GM06990 (cell line): ENCODE measurements at places on chromosomes 11 and 22.

GRCh38 chr11:93481279-93481678 lies 61.9 kb downstream of the SMCO4 start:
- DNase-seq: no peak

- no peak for DNase-seq
These were observed 9.0 kb upstream of the ATG16L2 start for GRCh38 chr11:72805216-72805615.

GRCh38 chr22:43999378-43999777 lies 24.7 kb upstream of the PARVB start:
- no peak for DNase-seq

DNA sequence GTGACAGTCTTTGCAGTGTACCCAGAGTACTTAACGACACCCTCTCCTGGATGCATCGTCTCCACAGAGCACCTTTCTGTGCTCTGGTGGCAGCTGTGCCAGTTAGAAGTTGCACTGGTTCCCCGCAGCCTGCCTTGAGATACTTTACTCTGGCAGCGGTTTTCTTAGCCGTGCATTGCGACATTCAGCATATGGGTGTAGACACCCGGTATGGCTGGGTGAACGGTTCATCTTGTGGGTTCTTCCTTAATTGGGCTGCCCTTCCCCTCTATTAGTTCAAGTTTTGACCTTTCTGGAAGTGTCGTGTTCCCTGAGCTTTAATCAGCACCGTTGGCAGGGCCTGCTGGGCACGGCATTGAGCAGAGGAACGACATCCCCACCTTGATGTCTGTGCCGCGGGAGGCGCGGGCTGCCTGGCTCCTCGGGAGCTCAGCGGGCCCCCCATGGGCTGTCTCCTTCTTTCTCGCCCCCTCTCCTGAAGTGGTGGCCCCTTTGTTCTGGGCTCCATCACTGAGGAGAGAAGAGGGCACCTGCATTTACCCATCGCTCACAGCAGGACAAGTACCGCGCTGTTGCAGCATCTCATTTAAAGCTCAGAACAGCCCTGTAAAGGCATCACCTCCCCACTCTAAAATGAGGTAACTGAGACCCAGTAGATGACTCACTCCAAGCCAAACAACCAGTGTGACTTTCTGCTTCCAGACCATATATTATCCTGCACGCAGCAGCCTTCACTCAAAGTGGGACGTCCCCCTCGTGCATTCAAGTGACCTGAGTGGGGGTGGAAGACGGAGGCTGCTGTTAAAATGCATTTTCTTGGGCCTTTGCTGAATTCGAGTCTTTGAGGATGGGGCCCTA lies 13.3 kb downstream of the FAM83F start:
- no peak for DNase-seq

DNA sequence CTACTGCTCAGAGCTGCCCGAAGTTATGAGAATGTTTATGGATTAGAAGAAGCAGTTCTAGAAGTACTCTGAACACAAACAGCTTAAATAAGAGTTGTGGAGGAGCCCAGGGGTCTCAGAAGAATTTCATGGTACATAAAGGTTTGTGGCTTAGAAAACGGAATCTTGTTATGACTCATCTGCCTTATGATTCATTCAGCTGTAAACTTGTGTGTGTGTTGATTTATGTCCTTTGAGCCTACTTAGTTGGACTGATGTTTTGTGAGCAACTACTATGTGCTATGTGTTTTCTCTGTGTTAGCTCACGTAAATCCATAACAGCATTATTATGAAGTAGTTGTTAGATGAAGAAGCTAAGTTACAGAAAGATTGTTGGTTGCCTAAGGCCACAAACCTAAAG lies 203.7 kb downstream of the PGR start:
- DNase-seq: peak; percentile 35

DNA sequence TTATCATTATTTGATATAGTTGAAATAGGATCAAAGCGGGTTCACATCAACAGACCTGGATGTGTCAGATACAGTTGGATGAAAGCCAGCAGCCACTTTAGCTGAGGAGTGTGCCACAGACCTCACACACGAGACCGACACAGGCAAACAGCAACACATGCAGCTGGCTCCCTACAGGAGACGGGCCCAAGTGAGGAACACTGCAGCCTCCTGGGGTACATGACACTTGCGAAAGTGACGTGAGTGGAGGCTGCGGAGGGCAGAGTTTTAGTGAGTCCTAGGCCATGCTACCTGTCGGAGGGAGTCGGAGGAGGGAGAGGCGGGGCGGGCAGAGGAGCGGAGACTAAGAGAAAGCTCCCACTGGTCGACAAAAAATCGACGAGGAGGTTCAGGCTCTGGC lies 100.9 kb upstream of the BID start:
- no peak for DNase-seq

- peak; percentile 26 for DNase-seq
These were observed 9.9 kb downstream of the MAPK1 start for GRCh38 chr22:21857481-21857914.

- DNase-seq: no peak
These were observed 113.7 kb upstream of the BLID start for GRCh38 chr11:122229481-122230384.

DNA sequence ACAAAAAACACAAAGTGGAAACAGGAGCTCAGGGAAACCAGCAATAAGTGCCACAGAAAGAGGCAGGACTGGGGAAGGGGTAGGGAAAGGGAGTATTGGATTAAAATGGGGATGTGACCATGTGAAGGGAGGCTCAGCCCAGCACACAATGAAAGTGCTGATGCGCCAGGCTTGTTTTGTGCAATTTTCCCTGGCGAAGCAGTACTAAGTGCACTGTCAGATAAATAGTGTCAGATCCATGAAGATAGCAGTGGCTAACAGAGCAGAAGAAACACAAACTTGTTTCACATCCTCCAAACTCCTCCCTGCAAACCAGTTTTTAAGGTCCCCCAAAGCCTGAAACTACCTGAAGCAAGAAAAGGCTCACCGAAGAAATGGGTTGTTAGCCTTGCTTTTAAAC lies 50.7 kb upstream of the RAPSN start:
- no peak for DNase-seq

DNA sequence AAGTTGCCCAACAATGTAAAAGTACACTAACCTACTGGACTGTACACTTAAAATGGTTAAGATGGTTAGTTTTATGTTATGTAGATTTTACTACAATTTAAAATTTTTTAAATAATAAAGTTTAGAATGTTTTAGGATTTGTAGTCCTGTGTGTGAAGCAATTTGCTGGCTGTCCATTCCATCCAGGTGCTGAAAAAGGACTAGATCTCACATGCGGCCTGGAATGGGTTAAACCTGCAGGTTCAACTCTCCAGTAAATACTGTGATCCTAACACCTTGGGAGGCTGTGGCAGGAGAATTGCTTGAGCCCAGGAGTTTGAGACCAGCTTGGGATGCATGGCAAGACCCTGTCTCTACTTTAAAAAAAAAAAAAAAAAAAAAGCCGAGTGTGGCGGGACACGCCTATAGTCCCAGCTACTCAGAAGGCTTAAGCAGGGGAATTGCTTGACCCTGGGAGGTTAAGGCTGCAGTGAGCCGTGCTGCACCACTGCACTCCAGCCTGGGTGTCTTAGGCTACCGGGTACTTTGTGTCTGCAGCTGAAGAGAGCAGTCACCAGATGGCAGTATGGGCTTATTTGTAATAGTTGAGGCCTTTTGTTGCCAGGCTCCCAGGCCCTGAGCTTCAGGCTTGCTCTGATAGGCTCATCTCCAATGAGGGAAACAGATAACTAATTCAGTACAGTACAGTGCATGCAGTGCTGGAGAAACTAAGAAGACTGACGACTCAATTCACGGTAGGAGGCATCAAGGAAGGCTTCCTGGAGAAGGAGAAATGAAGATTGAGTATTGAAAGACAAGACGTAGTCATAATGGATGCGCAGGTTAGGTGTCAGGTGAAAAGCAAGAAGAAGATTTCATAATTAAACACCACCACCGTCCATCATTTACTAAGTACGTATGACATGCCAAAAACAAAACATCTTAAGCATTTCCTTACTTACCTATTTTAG lies 64.7 kb upstream of the ASPHD2 start:
- peak; percentile 37 for DNase-seq

DNA sequence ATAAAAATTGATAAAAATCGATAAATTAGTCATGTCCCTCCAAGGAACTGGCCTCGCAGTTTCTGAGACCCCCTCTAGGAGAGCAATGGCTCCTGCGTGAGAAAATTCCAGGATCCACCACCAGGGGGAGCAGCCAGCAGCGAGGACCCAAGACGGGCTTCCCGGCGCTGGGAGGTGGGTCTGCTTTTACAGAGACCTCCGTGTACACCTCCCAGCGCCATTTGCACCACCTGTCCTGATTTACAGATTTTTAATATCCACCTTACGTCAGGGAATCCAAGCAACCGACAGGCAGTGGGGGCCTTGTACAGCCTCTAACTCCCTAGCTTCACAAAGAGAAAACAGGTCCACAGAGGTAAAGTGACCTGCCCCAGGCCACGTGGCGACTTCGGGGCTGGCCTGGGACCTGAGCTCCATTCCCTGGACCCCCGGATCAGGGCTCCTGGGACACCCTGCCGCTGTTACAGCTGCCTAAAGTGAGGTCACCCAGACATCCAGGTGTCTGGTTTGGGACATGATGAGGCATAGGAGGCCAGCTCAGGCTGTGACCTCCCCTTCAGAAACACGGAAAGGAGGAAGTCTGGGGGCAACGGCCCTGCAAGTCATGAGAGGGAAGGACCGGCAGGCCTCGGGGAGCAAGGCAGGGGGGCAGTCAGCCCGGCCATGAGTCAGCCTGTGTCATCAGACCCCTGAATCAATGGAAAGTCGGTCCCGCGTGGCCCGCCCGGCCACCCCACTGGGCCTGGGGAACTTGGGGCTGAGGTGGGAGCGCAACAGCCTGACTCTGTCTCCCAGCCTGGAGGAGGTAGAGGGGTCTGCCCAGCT lies 3.5 kb downstream of the OSM start:
- DNase-seq: no peak

GRCh38 chr22:20118300-20119020 lies 1.4 kb upstream of the TRMT2A start:
- no peak for DNase-seq

- no peak for DNase-seq
These were observed 6.9 kb downstream of the SMCO4 start for GRCh38 chr11:93536101-93536861.

GRCh38 chr11:2975594-2975993 lies 16.5 kb downstream of the NAP1L4 start:
- DNase-seq: no peak

- DNase-seq: no peak
These were observed 19.2 kb downstream of the SERPIND1 start for GRCh38 chr22:20792966-20793728.

DNA sequence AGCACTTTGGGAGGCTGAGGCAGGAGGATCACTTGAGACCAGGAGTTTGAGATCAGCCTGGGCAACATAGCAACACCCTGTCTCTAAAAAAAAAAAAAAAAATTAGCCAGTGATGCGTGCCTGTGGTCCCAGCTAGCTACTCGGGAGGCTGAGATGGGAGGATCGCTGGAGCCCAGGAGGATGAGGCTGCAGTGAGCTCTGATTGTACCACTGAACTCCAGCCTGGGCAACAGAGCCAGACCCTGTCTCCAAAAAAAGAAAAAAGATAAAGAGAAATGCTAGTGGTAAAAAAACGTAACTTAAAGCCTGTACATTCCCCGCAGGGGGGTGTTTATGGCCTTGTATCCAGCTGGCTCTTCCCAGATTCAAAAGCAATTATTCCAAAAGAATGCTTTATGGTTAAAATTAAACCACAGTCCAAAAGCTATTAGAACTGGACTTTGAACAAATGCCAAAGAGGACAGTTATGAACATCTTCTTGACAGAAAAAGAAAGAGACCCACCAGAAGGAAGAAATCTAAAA lies 16.4 kb upstream of the SNX32 start:
- DNase-seq: no peak

GRCh38 chr11:91563176-91563575 lies 661.4 kb upstream of the FAT3 start:
- no peak for DNase-seq

GRCh38 chr11:128720522-128720985 lies 26.7 kb downstream of the FLI1 start:
- peak; percentile 77 for DNase-seq

GRCh38 chr11:128892866-128893565 lies 1.9 kb downstream of the KCNJ5 start:
- DNase-seq: no peak

DNA sequence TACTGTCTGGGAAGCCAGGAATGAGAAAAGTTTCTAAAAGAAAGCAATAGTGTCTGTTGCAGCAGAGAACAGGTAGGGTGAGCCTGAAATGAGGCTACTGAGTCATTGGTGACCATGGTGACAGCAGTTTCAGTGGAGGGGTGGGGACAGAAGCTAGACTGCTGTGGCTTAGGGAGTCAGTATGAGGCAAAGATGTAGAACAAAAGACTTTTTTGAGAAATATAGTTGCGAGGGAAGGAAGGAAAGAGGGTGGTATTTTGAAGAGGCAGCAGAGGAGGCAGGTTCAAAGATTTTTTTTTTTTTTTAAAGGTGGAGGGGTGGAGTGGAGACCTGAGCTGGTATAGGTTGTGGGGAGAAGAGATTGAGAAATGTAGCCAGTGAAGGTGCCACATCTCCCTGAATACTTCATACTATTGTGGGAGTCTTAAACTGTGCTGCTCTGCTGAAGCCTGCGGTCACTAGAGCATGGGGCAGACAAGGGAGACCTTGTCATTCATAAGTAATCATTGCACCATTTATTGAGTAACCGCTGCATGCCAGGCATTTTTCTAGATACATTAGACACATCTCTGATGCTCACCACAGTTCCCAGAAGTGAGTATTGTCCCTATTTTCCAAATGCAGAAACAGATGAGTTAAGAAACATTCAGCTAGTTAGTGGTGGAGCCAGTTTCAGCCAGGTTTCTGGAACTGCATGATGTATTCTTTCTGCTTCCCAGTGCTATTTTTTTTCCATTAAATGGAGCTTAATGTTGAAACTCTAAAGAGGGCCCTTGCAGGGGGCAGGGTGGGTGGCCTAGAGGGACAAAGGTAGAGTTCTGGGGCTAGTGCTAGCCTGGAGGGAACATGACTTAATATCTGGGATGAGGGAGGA lies 49.9 kb downstream of the STIM1 start:
- no peak for DNase-seq

- DNase-seq: no peak
These were observed at the start of gene ARHGAP32 for GRCh38 chr11:129192150-129192549. ARHGAP32 (minus strand) TSS chr11:129192325; CDS start chr11:129192198, 127 bp downstream.

GRCh38 chr11:121095561-121095960 lies 5.5 kb upstream of the TECTA start:
- DNase-seq: no peak

DNA sequence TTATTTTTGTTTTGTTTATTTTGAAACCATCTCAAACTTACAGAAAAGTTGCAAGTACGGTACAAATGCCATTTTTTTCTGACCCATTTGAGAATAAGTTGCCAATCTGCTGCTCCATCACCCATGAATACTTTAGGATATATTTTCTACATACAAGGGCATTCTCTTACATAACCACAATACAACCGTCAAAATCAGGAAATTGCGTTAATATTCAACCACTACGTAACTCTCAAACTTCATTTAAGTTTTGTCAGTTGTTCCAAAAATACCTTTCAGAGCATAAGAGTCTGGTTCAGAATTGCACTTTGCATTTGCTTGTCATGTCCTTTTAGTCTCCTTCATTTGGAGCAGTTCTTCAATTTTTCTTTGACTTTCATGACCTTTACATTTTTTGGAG lies 194.3 kb upstream of the BDNF start:
- no peak for DNase-seq

GRCh38 chr11:34263441-34264091 lies 94.2 kb downstream of the ABTB2 start:
- no peak for DNase-seq
